ENCODE measurements at places on chromosomes 5 and 9.

- DNase-seq: no peak
- no peaks in the 10 kb centered on the region for H3K36me3 ChIP-seq
- H3K27me3 ChIP-seq: no peaks in the 10 kb centered on the region
- H3K4me3 ChIP-seq: no peak overlapping the region
- H3K4me1 ChIP-seq: no peaks in the 10 kb centered on the region
- no peak overlapping the region for H3K27ac ChIP-seq
These were observed 92.7 kb downstream of the KIF4B start for GRCh38 chr5:155106221-155106620.

DNA sequence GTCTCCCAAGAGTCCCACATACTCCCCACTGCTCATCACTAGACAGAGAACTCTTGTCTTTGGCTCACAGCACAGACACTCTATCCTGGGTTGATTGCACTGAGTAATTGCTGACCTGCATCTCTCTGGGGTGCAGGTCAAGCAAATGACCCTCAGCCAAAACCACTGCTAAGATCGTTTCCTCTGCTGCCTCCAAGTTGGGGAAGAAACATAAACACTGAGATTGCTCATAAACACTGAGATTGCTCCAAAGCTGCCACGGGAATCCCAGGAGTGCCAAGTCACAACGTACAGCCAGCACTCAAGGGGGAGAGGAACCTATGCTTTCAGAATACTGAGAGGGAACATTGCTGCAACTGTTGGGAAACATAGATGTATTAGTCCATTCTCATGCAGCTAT is 1402.1 kb upstream of the ACO1 start:
- no peaks in the 10 kb centered on the region for H3K36me3 ChIP-seq
- DNase-seq: no peak
- no peaks in the 10 kb centered on the region for H3K4me1 ChIP-seq
- no peak overlapping the region for H3K4me3 ChIP-seq
- H3K27me3 ChIP-seq: no peaks in the 10 kb centered on the region

- no peak overlapping the region for H3K4me3 ChIP-seq
- no peak overlapping the region for H3K27ac ChIP-seq
- no peaks in the 10 kb centered on the region for H3K36me3 ChIP-seq
- H3K4me1 ChIP-seq: no peaks in the 10 kb centered on the region
- H3K27me3 ChIP-seq: no peaks in the 10 kb centered on the region
These were observed 380.1 kb downstream of the IRX2 start for GRCh38 chr5:2371419-2371710.

DNA sequence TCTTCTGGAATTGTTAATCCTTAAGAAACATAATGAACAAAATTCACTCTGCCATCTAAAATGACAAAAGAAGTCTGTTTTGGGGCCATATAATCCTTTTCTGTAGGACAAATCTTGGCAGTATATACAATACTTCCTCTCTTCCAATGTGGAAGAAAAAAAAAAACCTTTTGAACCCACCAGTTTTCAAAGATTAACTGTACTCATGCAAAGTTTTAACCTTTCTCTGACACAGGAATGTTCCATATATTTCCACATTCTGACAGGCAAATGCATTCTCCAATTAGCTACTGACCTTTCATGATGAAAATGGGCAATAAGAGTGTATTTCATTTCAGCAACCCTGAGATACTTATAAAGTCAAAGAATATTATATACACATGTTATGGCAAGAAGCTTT is 65.4 kb downstream of the RNF130 start:
- H3K4me3 ChIP-seq: no peak overlapping the region
- H3K27ac ChIP-seq: no peak overlapping the region

DNA sequence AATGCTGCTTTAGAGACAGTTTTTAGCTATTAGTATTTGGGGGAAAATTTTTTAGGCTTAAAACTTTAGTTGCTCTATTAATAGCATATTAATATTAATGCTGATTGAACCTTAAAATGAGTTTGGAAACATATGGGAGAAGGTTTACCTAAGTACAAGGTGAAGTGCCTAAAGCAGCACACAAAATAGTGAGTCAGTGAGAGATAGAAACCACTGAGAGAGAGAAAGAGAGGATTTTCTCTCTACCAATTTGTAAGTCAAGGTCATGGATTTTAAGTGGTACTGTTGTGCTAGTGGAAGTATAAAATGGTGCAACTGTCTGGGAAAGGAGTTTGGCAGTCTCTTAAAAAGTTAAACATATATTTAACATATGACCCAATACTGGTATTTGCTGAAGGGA is 64.9 kb downstream of the MARCHF3 start:
- no peaks in the 10 kb centered on the region for H3K27me3 ChIP-seq
- H3K27ac ChIP-seq: no peak overlapping the region
- no peak for DNase-seq
- peaks cover 2% of the 10 kb centered on the region for H3K4me1 ChIP-seq
- no peaks in the 10 kb centered on the region for H3K36me3 ChIP-seq
